Suppressor macrophage (primary cell): ENCODE measurements at places on chromosomes 16 and 17.

DNA sequence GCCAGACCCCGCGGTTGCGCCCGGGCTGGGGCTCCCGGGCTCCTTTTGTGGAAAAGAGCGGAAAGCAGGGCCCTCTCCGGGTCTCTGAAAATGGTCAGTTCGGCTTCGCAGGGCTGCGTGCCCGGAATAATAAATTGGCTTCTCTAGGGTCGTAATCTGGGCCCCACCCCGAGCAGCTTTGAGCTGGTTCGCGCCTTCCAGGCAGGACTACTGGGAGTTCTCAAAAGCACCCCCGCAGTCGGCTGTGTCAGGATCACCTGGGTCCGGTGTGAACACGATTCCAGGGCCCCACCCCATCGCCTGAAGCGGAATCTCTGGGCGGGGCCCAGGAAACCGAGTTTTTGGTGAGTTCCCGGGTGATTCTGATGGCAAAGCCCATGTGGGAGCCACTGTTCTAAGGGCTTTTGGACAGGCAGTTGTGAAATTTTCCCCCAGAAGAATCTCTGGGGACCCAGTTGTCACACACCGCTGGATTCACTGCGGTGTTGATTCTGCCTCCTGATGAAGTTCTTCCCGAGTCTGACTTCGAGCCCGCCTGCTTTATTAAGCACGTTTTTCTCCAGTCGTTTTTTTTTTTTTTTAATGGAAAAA, 77.0 kb downstream of the MRC2 start:
- peak; percentile 37 for DNase-seq

GRCh38 chr16:84232969-84233368, 6.8 kb downstream of the KCNG4 start:
- DNase-seq = no peak

- DNase-seq = peak; percentile 59
These were observed 3.6 kb downstream of the KCNJ2 start for GRCh38 chr17:70172923-70173322.

DNA sequence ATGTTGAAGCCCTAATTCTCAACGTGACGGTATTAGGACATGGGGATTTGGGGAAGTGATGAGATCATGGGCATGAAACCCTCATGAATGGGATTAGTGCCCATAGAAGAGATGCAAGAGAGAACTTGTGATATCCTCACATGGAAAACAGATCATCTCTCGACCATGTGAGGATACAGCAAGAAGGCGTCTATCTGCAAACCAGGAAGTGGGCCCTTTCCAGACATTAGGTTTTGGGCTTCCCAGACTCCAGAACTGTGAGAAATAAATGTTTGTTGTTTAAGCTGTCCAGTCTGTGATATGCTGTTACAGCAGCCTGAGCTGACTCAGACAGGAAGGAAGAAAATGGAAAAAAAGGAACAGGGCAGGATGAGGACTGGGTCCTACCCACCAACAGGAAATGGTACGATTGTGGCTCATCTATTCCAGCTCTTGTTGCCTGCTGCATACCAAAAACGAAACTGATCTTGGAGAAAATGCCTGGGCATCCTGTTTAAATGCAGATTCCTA, 21.9 kb upstream of the SSTR2 start:
- DNase-seq = peak; percentile 95

DNA sequence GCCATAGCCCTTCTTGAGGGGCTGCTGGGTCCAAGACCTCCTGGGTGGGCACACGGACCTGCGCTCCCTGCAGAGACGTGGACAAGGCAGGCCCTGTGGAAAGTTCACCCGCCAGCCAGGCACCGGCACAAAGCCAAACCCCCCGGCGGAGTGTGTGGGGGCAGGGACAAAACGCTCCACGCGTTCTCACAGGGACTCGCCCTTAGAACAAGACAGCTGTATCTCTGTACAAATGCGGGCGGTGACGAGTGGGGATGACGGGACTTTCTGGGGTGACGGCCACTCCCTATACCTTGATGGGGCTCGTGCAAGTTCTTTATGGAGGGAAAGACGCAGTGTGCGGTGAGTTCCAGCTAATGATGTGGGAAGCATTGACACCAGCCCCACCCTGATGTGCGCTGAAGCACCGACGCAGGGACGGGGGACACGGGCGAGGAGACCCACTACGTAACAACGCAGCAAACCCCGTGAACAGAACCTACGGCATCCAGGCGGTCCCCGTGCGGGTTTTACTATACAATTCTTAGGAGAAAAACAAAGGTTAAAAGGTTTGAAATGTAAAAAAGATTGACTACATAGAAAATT, 49.4 kb downstream of the LMF1 start:
- DNase-seq = no peak

DNA sequence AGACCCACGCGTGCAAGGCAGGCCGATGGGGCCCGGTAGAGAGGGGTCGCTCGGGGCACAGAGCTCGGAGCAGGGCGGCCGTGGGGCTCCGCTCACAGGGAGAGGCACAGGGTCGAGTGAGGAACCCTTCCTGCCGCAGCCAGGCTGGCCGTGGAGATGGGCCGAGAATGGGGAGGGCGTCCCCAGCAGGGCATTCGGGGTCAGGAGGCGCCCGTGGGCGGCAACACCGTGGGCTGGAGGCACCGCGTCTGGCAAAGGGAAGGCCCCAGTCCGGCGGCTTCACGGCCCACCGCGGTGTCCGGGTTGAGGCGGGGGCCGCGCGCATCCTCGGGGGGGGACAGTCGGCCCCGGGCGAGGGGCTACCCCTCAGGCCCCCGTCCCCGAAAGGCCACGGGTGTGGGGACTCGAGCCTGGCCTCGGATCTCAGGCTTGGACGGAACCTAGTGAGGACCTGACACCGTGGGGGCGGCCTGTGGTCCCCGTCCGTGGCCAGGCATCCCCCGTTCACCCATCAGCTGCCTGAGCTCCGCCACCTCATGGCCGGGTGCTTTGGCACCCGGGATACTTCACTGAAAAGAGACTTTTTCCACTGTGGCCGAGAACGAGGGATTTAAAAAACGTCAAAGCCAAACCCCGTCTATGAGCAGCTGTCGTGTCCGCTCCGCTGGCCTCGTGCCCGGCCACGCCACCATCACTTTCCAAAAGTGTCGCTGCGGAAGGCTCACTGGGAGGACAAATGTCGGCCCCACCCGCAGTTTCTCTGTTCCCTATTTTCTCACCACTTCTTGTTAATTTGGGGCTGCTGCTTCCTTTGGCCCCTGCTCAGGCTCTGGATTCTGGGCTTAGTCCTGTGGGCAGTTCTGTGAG, 73.6 kb downstream of the METRNL start:
- peak; percentile 82 for DNase-seq

- DNase-seq = no peak
These were observed 16.4 kb downstream of the GJD3 start for GRCh38 chr17:40348136-40348504.

GRCh38 chr17:56700919-56701420, 107.5 kb downstream of the NOG start:
- DNase-seq = no peak
